Gastrocnemius medialis (tissue), 4 donors: ENCODE measurements at places on chromosomes 3 and 15. TPM values are rescaled to one million over a fixed set of nuclear protein-coding genes. Genes with fewer than 3 reads are reported as not detected.

DNA sequence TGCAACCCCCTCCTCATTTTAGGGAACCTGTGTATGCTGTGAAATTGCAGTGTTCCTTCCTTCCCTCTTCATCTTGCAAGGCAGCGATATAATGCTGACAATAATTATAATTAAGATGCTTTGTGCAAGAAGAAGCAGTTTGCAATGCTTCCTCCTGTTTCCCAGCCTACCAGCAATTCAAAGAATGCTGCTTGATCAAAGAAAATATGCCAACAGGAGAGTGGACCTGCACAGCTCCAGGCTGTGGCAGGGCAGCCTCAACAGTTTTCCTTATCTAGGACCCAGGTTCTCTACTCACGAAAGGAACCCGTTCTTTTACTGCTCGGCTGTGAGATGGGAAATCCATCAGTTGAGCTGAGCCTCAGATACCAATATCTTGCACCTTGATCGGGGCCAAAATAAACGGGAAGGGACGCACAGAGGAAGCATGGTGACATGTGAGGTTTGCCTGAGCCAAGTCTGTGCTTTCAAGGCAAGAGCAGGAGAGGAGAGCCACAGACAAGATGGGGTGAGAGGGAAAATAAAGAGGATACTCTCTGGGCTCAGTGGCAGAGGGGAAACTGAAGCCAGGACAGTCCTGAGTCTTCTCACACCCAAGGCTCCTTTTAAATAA lies 22.6 kb upstream of the LRTM1 start:
- H3K36me3 ChIP-seq = no peaks in the 10 kb centered on the region
- no peak for DNase-seq

The PIGBOS1 gene
- total RNA-seq = 10.8 TPM

DNA sequence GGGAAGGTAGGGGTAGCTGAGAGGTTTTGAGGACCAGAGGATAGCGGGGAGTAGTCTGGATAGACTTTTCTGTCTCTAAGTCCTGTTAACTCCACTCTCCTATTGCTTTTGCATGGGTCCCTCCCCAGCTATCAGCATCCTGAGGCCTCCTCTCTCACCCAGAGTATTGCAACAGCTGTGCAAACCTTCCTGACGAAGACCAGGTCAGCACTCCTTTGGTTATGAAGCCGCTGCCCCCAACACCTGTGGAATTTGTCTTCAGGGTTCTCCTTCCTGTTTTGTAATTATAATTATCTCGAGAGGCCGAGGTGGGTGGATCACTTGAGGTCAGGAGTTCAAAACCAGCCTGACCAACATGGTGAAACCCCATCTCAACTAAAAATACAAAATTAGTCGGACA lies 24.8 kb downstream of the TYRO3 start:
- H3K27ac ChIP-seq = no peak overlapping the region
- H3K27me3 ChIP-seq = no peaks in the 10 kb centered on the region
- H3K4me1 ChIP-seq = no peaks in the 10 kb centered on the region
- no peak overlapping the region for H3K4me3 ChIP-seq
- H3K36me3 ChIP-seq = no peaks in the 10 kb centered on the region

GRCh38 chr15:38320181-38320580 lies 67.5 kb downstream of the SPRED1 start:
- H3K4me3 ChIP-seq = no peak overlapping the region
- H3K27ac ChIP-seq = no peak overlapping the region
- no peak for DNase-seq
- H3K27me3 ChIP-seq = no peaks in the 10 kb centered on the region

The ISLR gene
- total RNA-seq = 5.9 TPM

DNA sequence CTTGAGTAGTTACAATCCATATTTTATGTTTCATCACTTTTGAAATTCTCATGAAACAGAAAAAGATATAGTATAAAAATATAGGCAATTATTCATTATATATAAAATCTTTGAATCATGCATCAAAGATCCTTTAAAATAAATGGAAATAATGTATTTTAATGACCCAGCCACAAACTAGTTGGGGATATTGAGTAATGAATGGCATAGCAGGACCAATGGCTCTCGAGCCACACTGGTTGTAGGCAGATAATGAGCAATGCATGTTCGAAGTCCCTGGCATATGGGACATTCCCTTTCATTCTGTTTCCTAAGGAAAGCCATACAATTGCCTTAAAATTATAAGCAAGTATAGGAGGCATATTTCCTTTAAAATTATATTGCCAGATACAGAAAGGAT lies 107.4 kb upstream of the IL12A start:
- DNase-seq = no peak
- no peaks in the 10 kb centered on the region for H3K36me3 ChIP-seq
- H3K27me3 ChIP-seq = no peaks in the 10 kb centered on the region
- peak overlapping the region; percentile 83 for H3K27ac ChIP-seq
- H3K4me1 ChIP-seq = peaks cover 64% of the 10 kb centered on the region
- peak overlapping the region; percentile 11 for H3K4me3 ChIP-seq

DNA sequence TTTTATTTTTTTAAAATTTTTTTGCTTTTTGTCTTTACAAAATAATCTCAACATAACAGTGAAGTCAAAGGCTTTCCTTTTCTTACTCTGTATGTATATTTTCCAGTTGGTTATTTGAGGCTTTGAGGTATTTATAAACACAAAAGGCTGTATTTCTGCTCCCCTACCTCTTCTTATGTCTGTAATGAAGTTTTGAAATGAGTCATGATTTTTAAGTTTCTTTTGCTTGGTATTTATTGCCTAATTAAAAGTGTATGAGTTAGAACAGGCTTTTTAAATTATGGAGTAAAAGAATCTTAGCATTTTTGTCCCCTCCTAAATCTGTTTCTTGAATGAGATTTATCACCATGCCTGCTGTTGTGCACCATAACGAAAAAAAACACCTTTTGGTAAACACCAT lies 66.0 kb downstream of the DCUN1D1 start:
- H3K27me3 ChIP-seq = no peaks in the 10 kb centered on the region
- H3K4me1 ChIP-seq = peaks cover 18% of the 10 kb centered on the region
- H3K27ac ChIP-seq = no peak overlapping the region
- DNase-seq = no peak
- no peaks in the 10 kb centered on the region for H3K36me3 ChIP-seq

- peak overlapping the region; percentile 14 for H3K4me3 ChIP-seq
- H3K27ac ChIP-seq = peak overlapping the region; percentile 91
- H3K36me3 ChIP-seq = no peaks in the 10 kb centered on the region
- H3K27me3 ChIP-seq = no peaks in the 10 kb centered on the region
Measured at GRCh38 chr3:129224984-129225393, 24.4 kb upstream of the COPG1 start.

DNA sequence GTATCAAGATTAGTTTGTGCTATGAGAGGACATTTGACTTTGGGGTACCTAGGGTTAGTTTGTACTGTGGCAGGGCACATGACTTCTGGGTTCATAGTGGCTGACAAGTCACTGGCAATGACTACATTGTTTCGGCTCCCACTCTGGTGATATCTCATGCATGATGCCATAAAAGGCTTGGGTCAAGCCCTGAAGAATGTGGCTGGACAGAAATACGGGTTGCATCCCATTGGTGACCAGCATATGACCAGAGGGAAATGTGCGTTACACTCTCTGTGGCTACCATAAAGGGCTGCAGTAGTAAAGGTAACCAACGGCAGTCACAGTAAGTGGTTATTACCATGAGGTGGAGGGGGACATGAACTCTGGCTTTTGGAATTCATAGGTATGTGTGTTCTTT lies 18.4 kb downstream of the THOC7 start:
- no peaks in the 10 kb centered on the region for H3K4me1 ChIP-seq
- no peak for DNase-seq
- peak overlapping the region; percentile 3 for H3K27ac ChIP-seq
- H3K27me3 ChIP-seq = no peaks in the 10 kb centered on the region

- peaks cover 49% of the 10 kb centered on the region for H3K36me3 ChIP-seq
- peak overlapping the region; percentile 62 for H3K27ac ChIP-seq
- no peak for DNase-seq
- no peak overlapping the region for H3K4me3 ChIP-seq
Measured at GRCh38 chr3:3172627-3173026, 6.9 kb downstream of the CRBN start.

The FSD2 gene
- total RNA-seq = 6.9 TPM

DNA sequence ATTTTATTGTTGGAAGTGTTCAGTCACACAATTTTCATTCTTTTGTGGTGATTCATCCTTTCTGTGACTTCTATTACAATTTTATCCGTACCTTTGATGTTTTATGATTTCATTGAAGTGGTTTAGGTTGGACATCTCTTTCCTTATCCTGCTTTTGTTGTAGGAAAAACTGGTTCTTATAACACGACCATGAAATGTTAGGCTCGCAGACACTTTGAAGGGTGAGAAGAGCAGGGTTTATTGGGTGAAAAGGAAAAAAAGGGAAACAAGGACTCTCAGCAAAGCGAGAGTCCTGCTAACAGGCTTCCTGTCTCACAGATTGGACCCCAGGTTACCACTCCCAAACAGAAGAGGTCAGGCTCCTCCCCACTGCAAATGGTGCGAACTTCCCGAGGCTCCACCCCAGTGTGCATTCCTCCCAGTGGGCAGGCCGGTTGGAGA lies 257.4 kb downstream of the STXBP5L start:
- no peaks in the 10 kb centered on the region for H3K36me3 ChIP-seq
- no peak overlapping the region for H3K4me3 ChIP-seq
- H3K4me1 ChIP-seq = no peaks in the 10 kb centered on the region
- DNase-seq = no peak

DNA sequence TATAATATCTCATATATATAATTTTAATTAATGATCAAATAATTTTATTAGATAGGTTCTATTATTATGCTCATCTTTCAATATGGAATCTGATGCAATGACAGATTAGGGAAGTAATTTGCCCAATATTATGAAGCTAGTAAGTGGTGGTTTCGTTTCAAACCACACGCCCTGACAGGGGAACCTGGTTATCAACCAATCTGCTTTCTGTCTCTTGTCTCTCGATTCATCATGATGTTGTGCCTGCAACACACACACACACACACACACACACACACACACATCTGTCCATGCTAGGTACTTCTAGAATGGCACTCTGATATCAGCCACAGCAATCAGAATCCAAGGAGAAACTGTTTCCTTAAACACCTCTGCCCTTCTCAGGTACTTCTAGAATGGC lies 128.4 kb downstream of the ZBBX start:
- no peaks in the 10 kb centered on the region for H3K36me3 ChIP-seq
- no peak overlapping the region for H3K27ac ChIP-seq
- no peak overlapping the region for H3K4me3 ChIP-seq
- DNase-seq = no peak
- H3K27me3 ChIP-seq = no peaks in the 10 kb centered on the region
- no peaks in the 10 kb centered on the region for H3K4me1 ChIP-seq

DNA sequence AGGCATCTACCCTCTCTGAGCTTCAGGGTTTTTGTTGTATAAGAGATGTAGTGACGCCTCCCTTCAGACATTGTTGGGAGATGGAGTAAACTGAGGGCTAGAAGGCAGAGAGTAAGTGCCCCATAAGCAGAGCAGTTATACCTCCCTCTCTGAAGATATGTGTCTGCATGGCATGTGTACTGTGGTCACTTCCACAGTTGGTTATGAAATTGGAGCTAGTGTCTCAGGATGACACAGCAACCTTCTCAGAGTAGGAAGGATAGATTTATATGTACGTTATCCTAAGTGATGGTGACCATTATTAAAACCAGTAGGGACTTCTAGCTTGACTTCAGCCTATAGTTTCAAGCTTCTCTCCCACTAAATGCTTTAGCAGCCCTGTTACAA lies 17.9 kb downstream of the PXK start:
- peak overlapping the region; percentile 20 for H3K27ac ChIP-seq
- peaks cover 14% of the 10 kb centered on the region for H3K4me1 ChIP-seq
- H3K36me3 ChIP-seq = no peaks in the 10 kb centered on the region
- no peak for DNase-seq
- no peaks in the 10 kb centered on the region for H3K27me3 ChIP-seq
- H3K4me3 ChIP-seq = no peak overlapping the region

DNA sequence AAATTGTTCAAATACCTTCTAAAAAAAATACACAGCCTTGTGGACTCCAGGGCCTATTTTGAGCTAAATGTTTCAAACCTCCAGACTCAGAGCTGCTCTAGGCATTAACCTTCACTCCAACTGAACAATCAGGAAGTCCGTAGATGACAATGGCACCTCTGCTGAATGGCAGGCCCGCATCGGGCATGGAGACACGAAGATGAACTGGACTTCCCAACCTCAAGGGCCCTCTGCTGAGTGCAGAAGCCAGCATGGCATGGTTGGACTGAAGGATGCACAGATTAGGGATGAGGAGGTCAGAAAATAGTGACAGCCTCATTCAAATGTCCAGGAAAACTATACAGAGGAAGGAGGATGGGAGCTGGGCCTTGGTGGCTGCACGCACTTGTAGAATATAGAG lies 2.2 kb downstream of the FAM174B start:
- no peak overlapping the region for H3K27ac ChIP-seq
- DNase-seq = no peak
- H3K4me1 ChIP-seq = peaks cover 3% of the 10 kb centered on the region

DNA sequence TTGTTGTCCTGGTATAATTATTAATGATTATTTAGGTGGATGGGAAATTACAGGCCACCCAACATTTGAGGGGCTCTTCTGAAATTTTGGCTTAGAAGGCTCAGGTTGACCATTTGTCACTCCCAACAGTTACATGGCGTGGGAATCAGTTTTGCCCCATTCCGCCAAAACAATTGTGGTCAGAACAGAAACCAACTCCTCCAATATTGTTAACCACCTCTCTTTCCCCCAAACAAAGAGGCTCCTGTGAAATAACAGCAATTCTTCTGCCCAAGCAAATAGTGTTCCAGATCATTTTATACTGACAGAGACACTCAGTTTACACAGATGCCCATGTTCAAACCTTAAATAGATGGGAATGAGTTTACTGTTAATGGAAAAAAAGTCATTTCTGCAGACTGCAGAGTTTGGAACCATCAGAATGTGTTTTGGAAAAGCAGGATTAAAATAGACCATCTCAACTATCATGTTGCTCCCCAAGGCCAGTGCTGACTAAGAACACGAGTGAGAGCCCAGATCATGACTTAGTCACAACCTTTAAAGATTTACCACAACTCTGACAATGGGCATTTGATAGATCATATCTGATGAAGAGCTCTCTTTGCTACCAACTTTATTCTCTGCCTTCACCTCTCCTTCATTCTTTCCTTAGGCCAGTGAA lies 102.1 kb downstream of the DUT start:
- no peaks in the 10 kb centered on the region for H3K4me1 ChIP-seq
- no peaks in the 10 kb centered on the region for H3K27me3 ChIP-seq
- H3K36me3 ChIP-seq = no peaks in the 10 kb centered on the region
- no peak overlapping the region for H3K4me3 ChIP-seq
- H3K27ac ChIP-seq = no peak overlapping the region

The C3orf49 gene
- not detected for total RNA-seq

DNA sequence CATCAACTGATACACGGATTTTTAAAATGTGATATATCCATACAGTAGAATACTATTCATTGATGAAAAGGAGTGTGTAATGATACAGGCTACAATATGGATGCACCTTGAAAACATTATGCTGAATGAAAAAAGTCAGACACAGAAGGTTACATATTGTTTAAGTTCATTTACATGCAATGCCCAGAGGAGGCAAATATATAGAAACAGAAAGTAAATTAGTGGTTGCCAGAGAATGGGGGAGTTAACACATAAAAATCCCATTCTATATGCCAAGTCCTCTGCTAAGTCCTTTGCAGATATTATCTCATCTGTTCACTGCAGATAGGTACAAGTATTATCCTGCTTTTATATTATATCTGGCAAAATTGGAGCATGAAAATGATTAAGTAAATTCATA lies 22.1 kb upstream of the CDIN1 start:
- no peak overlapping the region for H3K27ac ChIP-seq
- no peaks in the 10 kb centered on the region for H3K36me3 ChIP-seq
- no peaks in the 10 kb centered on the region for H3K4me1 ChIP-seq
- no peak for DNase-seq
- no peak overlapping the region for H3K4me3 ChIP-seq
